Posterior cingulate gyrus (tissue), 11 donors: ENCODE measurements at places on chromosomes 5 and 9.

- no peak for DNase-seq
Observed at GRCh38 chr9:121689461-121690157, 38.2 kb downstream of the DAB2IP start.

DNA sequence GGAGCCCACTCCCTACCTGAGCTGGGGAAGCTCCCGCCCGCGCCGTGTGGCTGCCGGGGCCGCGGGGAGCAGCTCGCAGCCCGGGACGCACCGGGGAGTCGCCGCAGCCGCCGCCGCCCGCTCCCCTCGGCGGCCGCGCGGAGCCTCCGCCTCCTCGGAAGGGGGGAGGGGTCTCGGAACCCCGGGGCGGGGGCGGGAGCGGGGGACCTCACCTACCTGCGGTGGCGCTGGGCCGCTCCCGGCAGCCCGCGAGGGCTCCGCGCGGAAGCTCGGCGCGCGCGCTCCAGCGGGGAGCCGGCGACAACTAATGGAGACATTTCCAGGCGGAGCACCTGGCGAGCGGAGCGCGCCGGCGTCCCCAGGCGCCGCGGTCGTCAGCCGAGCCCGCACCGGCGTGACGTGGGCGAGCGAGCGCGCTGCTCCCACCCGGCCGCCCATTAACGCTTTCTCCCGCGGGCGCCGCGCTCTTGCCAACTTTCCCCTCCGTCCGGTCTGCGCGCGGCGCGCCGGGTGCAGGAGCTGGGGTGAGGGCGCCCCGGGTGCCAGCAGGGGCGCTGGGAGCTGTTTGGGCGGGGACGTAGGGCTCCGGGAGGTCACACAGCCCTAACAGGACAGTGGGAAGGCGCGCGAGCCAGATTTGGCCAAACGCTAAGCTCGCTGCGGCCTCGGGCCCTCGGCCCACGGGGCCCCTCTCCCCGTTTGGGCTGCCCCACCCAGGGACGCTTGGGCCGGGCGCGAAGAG, 4.3 kb upstream of the IRX4 start:
- DNase-seq = no peak

- no peak for DNase-seq
Observed at GRCh38 chr5:67063791-67064190, 132.8 kb downstream of the CD180 start.

GRCh38 chr9:20582150-20582549, 40.1 kb downstream of the MLLT3 start:
- DNase-seq = no peak

- DNase-seq = no peak
Observed at GRCh38 chr9:101434998-101435397, 576 bp downstream of the ALDOB start.

DNA sequence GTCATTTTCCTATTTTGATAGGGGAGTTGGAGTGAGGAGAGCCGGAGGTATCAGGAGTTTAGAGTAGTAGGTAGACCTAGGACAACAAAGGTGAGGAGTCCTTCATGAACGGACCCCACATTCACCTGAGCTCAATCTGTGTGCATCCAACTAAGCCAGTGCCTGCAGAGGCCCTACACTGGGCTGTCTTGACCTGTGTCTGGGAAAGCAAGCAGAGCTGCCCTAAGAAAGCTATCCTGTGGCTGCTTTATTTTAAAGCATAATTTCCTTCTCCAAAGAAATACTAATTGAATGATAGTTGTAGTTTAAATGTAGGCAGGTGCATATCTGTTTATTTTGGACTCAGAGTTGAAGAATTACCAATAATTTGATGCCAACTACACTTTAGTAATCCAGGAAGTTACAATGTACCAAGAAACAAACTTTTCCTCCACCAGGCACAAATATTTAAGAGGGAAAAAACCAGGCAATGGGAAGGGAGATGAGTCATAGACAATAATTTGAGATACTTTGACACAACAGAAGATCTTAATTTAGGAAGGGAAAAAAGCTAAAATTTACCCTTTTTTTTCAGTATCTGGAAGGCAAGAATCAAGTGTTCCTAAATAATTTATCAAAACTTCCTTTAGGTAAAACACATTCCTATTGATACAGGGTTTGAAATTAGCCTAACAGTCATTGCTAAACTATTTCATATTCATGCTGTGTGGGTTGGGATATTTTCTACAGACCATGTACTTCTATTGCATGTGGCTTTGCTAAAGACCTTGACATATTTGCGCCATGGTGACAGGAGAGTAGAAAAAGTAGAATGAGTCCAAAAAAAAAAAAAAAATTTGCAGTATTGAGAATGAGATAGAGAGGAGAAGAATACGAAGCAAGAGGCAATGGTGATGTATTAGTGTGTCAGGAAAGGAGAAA, 376.6 kb upstream of the TUSC1 start:
- no peak for DNase-seq

DNA sequence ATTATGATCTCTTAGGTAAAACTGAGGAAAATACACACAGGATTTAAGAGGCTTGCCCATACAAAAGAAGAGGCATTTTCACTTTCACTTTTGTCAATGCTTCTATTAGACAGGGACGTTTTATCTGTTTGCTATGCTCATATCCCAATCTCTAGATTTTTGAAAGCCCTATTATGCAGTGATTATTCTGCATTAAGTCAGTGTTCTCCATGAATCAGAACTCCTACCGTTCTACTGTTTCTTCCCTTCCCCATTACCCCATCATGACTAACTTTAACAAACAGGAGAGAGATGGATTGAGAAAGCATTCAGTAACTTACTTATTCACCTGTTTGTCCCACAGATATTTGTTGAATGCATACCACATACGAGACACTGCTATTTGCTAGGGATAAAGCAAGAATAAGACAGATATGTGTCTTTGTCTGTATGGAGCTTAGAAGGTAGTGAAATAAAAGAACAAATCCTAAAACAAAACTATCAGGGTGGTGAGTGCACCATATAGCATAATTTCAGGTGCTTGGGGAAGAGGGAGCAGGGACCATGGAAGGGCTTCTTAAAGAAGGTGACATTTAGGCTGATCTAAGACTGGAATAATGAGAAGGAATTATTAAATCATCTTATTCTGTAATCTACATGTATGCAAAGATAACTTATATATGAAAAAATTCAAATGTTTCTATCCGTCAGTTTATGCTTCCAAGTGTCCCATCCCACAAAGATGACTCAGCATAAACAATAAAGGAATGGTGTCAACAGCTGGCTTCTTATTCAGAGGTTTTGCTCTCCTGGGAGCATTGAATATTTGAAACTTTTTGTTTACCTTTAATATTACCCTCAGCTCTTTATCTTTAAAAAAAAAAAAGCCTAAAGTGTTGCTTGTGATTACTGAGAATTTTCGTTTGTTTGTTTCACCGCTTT, 328.1 kb downstream of the HINT1 start:
- DNase-seq = no peak

DNA sequence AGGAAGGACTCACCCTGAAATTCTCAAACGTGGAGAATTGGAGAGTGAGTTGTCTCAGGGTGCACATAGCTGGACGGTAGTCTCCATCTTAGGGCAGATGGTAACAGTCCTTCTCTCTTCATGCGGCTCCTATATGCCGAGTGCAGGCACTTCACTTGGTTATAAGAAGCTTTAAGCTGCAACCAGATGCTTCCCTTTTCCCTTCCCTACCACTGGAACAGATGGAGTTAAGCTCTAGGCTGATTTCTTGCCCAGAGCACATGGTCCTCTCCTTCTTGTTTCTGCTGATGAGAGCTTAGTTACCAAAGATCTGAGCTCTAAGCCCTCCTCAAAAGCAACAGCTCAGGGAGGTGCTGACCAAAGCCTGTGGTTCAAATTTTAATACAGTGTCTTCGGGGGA, 355.7 kb downstream of the ARHGEF28 start:
- DNase-seq = no peak
